ENCODE measurements at places on chromosomes 16 and 17.

GRCh38 chr17:79615926-79616325 lies 5.1 kb upstream of the RBFOX3 start:
- H3K4me1 ChIP-seq, result peaks cover 15% of the 10 kb centered on the region
- no peaks in the 10 kb centered on the region for H3K36me3 ChIP-seq
- H3K27ac ChIP-seq, result no peak overlapping the region
- no peak for DNase-seq

DNA sequence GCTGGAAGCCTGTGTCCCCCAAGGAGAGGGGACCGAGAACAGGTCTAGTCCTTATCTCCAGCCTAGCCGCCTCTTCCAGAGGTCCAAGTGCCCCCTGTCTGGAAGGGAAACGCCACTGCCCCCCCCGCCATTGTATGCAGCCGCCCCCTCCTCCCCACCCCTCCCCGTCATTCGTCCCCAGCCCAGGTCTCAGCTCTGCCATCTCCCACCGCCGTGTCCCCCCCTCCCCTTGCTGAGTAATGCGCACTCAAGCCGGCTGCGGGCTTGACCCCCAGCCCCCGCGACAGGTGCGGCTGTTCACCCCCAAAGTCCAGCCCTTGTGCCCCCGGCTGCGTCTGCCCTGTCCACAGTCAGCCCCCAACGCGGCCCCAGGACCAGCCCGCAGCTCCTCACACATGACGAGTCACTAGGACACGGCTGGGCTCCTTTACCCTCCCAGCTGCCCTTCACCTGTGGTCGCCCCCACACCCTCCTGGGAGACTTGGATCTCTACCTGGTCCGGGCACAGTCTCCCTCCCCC lies 622 bp downstream of the GPRC5B start:
- peak overlapping the region; percentile 64 for H3K27ac ChIP-seq
- H3K36me3 ChIP-seq, result no peaks in the 10 kb centered on the region
- H3K4me3 ChIP-seq, result peak overlapping the region; percentile 65
- DNase-seq, result no peak
- H3K4me1 ChIP-seq, result peaks cover 42% of the 10 kb centered on the region

DNA sequence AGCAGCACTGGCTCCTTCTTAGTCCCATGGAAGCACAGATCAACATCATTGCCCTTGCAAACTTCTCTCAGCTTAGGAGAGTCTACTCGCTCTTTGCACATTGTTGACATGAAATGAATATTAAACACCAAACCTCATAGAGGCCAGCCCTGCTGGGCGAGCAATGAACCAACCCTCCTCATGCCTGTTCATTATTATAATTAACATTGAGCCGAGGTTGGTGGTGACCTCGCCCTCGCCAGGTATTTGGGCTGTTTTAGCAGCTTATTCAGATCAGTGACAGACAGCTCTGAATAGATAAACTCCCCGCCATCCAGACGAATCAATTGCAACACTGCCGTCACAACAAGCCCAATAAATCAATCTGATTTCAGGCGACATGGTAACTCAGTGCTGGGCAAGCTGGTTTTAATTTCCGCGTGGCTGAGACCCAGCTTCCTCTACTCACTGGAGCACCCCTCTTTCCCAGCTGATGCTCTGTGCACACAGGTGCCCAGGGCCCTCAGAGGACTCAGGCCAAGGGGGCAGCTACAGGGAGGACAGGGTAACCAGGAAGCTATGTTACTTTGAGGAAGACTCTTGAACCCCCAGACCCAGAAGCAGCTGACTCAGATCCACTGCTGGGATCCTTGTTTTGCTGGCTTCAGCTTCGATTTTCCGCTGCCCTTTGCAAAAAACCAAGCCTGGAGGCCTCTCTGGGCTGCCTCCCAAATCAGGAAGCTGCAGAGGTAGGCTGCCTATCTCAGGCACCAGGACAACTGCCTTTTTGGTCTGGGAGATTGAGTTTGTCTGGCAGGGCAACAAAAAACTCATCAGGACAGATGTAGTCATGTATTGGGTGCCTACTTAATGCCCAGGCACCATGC lies 10.7 kb upstream of the SEZ6 start:
- DNase-seq, result no peak
- H3K36me3 ChIP-seq, result no peaks in the 10 kb centered on the region
- H3K4me1 ChIP-seq, result peaks cover 11% of the 10 kb centered on the region
- H3K4me3 ChIP-seq, result no peak overlapping the region

- H3K27ac ChIP-seq, result no peak overlapping the region
- H3K4me1 ChIP-seq, result no peaks in the 10 kb centered on the region
- H3K36me3 ChIP-seq, result no peaks in the 10 kb centered on the region
- DNase-seq, result no peak
- no peaks in the 10 kb centered on the region for H3K27me3 ChIP-seq
These were observed 41.3 kb downstream of the TMEM100 start for GRCh38 chr17:55681342-55681700.

- DNase-seq, result no peak
- peak overlapping the region; percentile 84 for H3K27ac ChIP-seq
- no peaks in the 10 kb centered on the region for H3K27me3 ChIP-seq
- peak overlapping the region; percentile 25 for H3K4me3 ChIP-seq
These were observed 14.8 kb downstream of the MYOCD start for GRCh38 chr17:12680407-12680897.

DNA sequence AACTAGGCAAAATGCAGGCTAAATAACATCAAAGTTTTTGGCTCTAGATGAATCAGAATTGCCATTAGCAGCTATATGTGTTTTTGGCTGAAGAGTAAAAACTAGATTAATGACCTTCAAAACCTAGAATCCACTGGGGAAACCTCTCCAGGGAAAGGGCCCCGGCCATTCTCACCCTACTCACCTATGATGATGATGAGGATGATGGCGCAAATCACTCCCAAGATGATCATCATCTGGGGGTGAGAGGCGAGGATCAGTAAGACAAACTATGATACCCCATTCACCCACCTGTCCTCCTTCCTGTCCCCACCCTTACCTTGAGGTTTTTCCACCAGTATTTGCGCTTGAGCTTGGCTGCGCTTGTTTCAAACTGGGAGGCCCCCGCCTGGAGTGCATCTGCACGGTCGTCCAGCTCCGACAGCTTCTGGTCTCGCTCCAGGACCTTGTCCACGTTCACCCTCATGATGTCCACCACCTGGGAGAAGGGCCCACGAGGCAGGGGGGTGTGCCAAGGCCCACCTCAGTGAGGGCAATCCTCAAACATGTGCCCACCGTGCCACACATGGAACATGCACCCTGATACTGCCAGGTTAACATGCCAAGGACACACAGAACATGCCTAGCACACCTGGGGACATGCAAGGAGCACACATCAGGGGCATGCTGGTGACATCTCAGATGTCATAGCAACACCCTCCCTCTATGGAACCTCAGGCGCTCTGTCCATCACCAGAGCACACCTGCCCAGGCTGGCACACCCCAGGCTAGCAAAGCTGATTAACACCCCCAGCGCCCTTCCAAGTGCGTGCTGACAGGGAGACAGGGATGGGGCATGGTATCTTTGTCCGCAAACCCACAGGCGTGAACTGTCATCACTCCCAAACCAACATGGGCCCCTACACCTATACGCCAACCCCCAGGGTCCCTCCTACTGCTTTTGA lies 1.2 kb downstream of the VAMP2 start:
- H3K27me3 ChIP-seq, result no peaks in the 10 kb centered on the region
- DNase-seq, result no peak
- H3K27ac ChIP-seq, result peak overlapping the region; percentile 100
- H3K4me3 ChIP-seq, result peak overlapping the region; percentile 94

DNA sequence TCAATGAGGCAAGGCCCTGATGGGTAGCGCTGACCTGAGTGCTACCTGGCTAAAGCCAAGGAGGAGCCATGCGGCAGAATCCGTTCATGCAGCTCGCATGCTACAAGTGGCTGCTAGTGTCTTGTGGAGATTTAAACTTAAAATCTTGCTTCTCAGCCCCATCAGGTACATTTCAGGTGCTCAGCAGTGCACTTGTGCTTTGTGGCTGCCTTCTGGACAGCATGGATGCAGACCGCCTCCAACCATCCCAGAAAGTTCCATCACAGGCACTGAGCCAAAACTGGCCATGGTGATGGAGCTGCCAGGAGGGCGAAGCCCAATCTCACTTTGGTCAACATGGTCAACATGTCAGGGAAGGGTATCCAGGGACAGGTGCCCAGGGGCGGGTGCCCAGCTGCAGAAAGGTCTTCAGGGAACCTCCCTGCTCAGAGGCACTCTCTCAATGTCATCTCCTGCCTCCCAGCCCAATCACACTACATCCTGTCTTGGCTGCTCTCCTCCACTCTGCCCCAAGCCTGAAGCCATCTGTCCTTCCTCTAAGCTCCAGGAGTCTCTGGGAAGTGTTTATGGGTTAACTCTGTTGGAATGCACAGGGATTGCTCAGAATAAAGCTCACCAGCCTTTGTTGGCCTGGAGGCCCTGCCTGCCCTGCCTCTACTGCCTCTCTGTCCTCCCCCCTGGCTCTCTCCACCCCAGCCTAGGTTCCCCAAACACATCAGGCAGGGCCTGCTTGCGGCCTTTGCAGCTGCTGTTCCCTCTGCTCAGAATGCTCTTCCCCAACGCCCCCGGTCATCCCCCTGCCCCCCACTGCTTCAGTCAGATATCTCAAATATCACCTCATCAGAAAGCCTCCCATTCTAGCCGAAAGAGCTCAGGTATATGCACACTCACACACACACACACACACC lies 18.3 kb upstream of the TNFRSF13B start:
- H3K27me3 ChIP-seq, result no peaks in the 10 kb centered on the region
- H3K27ac ChIP-seq, result no peak overlapping the region
- no peaks in the 10 kb centered on the region for H3K4me1 ChIP-seq
- H3K36me3 ChIP-seq, result no peaks in the 10 kb centered on the region
- DNase-seq, result no peak

DNA sequence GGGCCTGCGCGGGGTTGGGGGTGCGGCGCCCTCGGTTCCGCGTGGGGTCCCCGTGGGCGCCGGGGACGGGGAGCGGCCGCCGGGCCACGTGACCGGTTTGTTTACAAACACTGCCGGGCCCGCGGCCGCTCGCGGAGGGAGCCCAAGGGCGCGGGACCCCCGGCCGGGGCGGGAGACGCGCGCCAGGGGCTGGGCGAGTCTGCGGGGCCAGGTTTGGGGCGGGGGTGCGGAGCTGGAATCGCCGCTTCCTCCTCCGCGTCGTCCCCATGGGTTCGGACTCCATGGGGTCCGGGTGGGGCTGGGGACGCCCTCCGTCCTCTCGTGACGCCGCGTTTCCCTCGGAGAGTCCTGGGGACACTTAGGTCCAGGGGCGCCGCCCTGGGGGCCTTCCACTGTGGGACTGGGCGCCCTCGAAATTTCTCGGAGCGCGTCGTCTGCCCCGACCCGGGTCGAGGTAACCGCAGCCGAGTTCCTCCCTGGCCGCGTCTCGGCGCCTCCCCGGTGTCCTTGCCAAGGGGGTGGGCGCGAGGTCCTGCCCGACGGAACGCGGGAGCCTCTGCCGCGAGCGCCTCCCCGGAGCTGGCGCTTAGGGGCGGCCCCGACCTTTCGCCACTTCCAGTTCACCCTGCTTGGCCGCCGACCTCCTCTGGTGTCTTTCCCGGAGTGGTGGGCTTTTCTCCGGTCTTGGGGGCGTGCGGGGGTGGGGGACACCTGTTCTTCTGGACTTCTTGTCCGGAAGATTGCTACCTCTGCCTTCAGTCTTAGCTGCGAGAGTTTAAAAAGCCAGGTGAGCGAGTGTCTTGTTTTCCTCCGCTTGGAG lies 684 bp downstream of the YPEL2 start:
- H3K4me1 ChIP-seq, result peaks cover 76% of the 10 kb centered on the region
- peak overlapping the region; percentile 79 for H3K4me3 ChIP-seq
- no peaks in the 10 kb centered on the region for H3K36me3 ChIP-seq
- no peaks in the 10 kb centered on the region for H3K27me3 ChIP-seq
- peak overlapping the region; percentile 90 for H3K27ac ChIP-seq

- no peaks in the 10 kb centered on the region for H3K27me3 ChIP-seq
- no peak overlapping the region for H3K4me3 ChIP-seq
- H3K27ac ChIP-seq, result peak overlapping the region; percentile 46
- H3K4me1 ChIP-seq, result peaks cover 16% of the 10 kb centered on the region
These were observed 38.4 kb downstream of the TSC2 start for GRCh38 chr16:2086106-2086742.

- no peak overlapping the region for H3K4me3 ChIP-seq
- peaks cover 34% of the 10 kb centered on the region for H3K4me1 ChIP-seq
- peaks cover 62% of the 10 kb centered on the region for H3K36me3 ChIP-seq
- no peak for DNase-seq
- no peaks in the 10 kb centered on the region for H3K27me3 ChIP-seq
- no peak overlapping the region for H3K27ac ChIP-seq
These were observed 3.5 kb downstream of the CHMP6 start for GRCh38 chr17:80995131-80995530.

DNA sequence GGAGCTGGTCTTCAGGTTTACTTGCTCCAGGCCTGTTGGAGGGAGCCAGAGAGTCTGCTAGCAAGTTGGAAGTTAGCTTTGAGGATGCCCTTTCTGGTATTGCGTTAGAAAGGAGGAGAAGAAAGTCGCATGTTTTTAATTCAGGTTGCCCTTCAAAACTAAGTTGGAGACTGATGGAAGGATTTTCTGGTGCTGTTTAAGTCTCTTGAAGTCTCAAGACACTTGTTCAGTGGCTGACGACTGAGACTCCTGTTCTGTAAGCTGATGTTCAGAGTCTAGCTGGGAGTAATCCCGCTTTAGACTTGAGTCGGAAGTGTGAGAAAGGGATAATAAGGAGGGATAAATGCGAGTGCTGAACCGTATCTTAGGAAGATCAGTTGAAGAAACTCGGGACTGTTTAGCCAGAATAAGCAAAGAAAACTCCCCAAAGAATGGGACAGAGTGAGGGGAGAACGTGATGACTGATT lies 740 bp downstream of the AATF start:
- peak overlapping the region; percentile 81 for H3K4me3 ChIP-seq
- H3K27me3 ChIP-seq, result peaks cover 32% of the 10 kb centered on the region

DNA sequence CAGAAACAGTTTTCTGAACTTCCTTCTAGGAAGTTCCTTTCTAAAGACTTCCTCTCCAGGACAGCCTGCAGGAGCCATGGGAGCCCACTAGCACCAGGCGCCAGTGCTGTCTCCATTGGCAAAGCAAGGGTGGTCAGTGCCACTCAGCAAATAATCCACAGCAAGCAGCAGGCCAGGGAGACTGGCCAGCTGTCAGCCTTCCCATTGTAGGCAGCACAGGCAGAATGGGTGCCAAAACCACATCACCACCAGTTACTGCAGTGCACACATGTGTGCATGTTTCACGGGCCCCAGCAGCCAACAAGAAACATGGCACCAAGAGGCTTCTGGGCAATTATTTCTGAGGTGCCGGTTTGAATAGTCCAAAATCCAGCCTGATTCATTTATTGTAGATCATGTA lies 26.7 kb downstream of the DNASE1 start:
- H3K4me3 ChIP-seq, result no peak overlapping the region
- no peak for DNase-seq
- peaks cover 10% of the 10 kb centered on the region for H3K4me1 ChIP-seq
- no peaks in the 10 kb centered on the region for H3K27me3 ChIP-seq
- no peak overlapping the region for H3K27ac ChIP-seq
- H3K36me3 ChIP-seq, result peaks cover 24% of the 10 kb centered on the region
